Substantia nigra (tissue), 51 donors: ENCODE measurements at places on chromosomes 11 and 22.

DNA sequence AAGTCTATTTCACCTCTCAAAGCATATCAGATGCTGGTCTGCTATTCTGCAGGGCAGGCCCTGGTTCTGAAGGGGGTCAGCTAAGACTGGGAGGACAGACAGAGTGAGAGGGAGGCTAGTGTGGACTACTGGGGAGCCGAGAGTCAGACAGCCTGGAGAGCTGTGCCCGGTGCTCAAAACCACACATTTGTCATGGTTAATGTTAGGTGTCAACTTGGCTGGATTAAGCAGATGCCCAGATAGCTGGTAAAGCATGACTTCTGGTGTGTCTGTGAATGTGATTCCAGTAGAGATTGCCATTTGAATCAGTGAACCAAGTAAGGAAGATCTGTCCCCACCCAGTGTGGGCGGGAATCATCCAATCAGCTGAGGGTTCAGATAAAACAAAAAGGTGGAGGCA lies 102.6 kb downstream of the SNX19 start:
- DNase-seq = no peak

DNA sequence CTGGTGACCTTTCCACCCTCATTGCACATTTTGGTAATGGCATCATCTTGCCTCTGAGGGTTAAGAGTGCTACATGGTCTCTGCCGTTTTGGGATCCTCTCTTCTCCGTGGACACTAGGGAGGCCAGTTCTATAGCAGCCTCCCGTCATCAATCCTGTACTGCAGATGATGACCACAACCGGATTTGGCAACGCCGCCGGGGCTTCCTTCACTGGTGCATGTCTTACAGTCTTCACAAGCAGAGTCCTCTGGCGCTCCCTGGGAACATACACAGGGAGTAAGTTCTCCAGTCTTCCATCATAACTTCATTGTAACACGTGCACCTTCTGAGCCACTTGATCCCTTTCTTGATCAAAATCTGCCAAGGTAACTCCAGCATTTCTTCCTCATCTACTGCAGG lies 69.0 kb upstream of the SLC22A12 start:
- no peak for DNase-seq

DNA sequence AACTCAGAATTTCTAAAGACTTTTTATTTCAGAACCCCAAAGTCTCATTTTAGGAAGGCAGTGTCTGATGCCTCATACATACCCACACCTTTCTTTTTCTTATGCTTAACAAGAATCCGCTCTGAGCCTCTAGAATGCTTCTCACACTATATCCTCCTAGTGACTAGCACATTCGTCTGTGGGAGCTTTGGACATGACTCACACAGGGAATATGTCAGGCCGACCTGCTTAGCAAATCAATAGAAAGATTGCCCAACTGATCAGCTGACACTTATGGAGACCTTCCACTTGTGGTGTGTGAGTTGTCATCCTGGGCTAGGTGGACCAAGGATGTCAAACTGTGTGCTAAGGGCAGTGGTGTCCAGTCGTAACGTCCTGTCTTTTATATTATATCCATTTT lies 129.9 kb upstream of the TTC12 start:
- DNase-seq = no peak

DNA sequence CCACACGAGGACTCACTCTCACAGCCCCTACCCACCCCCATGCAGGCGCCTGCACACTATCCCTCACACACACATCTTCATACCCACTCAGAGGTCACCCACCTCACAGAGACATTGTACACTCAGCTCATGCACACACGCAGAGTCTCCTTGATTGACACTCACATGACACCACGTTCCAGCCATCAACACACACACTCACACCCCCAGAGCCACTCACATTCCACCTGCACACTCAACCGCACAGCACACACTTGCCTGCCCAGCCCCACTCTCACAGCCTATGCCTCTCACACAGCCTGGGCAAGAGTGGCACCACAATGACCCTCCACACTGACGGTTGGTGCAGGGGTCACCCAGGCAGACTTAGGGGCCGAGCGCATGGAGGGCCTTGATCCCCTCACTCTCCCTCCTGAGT lies 2.2 kb downstream of the SPI1 start:
- no peak for DNase-seq

DNA sequence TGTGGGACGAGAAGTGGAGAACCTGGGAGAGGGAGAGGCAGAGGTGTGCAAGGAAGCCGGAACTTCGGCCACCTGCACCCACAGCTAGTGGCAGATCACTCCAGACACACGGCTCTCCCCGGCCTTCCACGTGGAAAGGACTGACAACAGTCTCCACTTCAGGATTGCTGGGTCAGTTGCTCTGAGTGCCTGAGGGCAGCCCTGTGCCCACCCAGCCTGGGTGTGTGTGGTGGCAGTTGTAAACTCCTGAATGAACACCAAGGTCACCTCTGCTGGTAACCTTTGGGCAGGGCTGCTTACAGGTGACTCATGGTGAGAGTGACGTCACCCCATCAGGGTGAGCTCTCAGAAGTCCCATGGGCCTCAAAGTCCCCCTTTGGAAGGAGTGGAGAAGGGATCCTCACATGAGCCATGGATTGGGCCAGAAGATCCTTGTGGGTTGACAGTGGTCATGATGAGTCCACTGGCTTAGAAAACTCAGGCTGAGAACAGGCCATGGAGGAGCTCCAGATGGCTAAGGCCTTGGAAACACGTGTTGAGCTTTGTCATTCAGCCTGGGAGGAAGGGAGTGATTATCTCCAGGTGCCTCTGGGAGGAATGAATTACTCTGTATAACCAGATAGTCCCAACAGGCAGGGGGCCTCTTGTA lies 71.3 kb downstream of the BCR start:
- no peak for DNase-seq

DNA sequence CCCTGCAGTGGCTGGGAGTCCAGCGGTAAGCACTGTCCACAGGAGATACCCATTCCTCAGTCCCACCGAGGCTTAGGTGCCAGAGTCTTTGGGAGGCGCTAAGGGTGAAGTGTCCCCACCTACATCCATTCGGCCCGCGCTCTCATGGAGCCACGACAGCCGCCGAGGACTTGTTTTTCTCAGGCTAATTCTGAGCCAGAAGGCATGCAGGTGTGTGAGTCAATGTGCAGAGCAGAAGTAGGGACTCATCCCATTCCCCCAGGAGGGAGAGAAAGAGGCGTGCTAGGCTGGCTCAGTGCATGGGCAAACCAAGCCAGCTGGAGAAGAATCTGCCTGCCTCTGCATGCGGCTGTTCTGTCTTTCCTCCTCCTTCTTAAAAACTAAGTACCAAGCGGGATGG lies 46.6 kb downstream of the KCNC1 start:
- no peak for DNase-seq

- no peak for DNase-seq
Observed at GRCh38 chr22:39690881-39691605, 120.5 kb downstream of the CACNA1I start.

DNA sequence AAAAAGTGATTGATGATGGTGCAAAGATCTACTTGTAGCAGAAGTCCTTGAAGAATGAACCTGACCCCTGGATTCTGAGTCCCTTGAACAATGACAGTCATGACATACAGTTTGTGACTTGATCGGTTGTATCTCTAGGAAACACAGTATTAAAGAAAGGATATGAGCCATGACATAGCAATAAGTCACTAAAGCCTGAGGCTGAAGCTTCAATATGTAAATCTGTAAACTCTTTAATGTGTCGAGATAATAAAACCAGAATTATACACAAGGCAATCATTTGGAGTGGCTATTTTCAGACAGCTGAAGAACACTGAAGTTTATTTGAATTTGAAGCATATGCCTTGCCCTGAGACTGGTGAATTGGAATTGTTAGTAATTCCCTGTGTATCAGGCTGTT lies 911.5 kb upstream of the RAG2 start:
- no peak for DNase-seq
